ENCODE measurements at places on chromosomes 6 and 20.

GRCh38 chr20:54199283-54199682 lies 8.6 kb upstream of the PFDN4 start:
- no peak for DNase-seq

- no peak for DNase-seq
These were observed 507 bp upstream of the VGLL2 start for GRCh38 chr6:117264692-117265409.

GRCh38 chr6:151911401-151911800 lies 103.9 kb downstream of the ESR1 start:
- DNase-seq, result no peak

DNA sequence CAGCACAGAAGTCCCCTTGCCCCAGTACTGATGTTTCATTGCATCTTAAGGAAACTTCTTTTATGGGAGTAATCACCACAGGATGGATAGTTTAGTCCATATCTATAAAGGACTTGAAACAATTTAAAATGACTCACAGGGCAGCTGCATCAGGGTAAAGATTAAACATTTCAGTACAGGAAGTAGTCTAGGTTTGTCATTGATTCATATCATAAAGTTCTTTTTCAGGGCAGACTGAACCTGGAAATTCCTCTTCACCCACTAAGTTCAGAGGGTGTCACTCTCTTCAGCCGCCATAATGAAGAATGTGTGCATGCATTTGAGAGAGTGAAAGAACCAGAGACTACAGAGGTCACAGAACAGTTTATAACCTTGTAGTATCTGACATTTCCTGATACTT lies 296.3 kb upstream of the JAG1 start:
- no peak for DNase-seq

- DNase-seq, result no peak
These were observed 135.6 kb downstream of the SLC24A3 start for GRCh38 chr20:19347943-19348456.

DNA sequence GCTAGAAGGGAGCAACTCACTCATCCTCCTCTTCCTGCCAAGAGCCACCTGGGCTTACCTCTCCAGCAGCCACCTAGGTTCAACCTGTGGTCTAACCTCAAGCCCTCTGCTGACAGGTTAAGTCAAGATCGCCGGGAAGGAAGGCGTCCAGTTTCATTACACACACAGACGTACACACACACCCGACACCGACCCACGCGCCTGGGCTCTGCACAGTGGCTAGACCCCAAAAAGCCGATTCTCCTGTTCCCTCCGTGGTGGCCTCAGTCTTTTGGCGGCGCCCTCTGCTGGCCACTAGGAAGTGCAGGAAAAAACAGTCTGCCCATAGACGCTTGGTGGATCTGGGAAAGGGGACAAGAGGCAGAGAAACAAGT lies 52.8 kb downstream of the MRPL14 start:
- DNase-seq, result no peak

DNA sequence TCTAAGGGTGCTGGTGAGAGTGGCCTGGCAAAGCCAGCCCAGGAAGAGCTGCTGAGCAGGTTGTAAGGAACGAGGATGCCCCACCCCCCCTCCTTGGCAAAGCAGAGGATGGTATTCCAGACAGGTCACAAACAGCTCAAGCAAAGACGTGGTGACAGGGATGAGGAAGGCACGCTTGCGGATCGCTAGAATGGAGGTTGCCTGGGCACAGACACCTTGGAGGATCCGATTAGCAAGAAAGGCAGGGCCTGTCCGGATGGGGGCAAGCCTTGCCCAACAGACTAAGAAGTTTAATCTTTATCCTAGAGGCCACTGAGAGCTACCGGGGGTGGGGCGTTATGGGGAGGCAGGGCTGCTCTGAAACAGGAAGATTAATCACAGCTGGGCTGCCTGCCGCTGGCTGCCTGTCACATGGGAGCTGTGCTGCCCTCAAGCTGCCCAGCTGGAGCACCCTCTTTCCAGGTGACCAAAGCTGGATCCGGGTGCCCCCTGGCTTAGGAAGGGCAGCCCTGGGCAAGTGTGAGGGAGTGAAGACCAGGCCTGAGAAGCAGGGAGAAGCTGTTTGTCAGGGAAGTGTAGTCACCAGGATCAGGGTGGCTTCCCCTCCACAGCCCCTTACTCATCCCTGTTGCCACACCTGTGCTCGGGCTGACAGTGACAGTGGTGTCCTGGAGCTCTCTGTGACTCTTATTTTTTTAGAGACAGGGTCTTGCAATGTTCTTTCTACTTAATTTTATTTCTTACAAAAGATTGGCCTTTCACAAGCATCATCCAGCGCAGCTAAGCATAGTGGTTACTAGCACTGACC lies 9.1 kb upstream of the MAPK13 start:
- DNase-seq, result no peak

- no peak for DNase-seq
These were observed 41.7 kb upstream of the TTPAL start for GRCh38 chr20:44433751-44434538.

DNA sequence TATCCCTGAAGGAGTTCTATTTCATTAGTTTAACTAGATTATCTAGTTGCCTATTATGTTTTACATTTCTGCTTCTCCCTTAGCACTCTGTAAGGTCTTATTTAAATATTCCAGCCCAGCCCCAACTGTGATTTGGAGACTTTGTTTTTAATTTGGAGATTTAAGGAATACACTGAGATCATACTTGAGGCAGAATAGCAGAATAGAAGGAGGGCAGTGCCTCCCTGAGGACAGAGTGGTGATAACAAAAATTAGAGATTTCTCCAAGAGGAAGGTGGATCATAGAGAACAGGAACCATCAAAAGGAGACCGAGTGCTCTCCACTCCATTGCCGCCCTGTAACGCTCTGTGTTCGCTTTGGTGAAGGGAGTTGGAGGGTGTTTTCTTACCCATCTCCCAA lies 14.8 kb upstream of the CD164 start:
- DNase-seq, result no peak

DNA sequence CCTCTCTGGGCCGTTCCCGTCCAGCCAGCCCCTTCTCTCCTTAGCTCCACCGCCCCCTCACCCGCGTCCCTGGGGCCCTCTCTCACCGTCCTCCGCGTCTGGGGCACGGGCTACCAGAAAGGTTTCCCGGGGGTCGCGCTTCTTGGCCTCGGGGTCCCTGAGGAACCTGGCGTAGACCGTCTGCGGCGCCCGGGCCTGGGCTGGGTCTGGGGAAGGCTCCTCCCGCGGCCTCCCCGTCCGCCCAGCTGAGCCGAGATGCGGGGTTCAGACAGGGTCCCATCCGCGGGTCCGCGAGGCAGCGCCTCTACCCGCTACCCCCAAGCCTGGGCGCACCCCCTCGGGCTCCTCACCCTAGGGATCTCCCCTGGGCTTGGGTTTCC lies 1.1 kb downstream of the TULP1 start:
- no peak for DNase-seq

GRCh38 chr6:140857739-140858380 lies 1274.9 kb upstream of the GJE1 start:
- DNase-seq, result no peak

DNA sequence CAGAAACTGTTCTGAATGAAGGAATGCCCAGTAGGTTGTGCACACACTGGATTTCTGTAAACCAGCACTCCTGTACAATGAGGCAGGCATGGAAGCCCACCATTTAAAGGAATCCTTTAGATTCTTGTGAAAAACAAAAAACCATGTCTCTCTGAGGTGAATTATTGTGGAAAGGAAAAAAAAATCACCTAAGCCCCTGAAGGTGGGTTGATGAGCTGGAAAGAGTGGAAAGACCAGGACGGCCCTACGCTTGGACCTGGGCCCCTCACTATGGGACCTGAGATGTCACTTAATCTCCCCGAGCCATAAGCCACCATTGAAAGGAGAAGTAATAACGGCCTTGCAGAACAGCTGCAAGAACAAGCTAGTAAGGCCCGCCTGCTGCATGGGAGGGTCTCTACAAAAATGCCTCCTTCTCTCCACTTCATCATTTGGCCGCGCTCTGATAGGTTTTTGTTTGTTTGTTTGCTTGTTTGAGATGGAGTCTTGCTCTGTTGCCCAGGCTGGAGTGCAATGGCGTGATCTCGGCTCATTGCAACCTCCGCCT lies 68.8 kb downstream of the RAB44 start:
- DNase-seq, result no peak

GRCh38 chr6:38634518-38634917 lies 5.2 kb downstream of the BTBD9 start:
- no peak for DNase-seq

DNA sequence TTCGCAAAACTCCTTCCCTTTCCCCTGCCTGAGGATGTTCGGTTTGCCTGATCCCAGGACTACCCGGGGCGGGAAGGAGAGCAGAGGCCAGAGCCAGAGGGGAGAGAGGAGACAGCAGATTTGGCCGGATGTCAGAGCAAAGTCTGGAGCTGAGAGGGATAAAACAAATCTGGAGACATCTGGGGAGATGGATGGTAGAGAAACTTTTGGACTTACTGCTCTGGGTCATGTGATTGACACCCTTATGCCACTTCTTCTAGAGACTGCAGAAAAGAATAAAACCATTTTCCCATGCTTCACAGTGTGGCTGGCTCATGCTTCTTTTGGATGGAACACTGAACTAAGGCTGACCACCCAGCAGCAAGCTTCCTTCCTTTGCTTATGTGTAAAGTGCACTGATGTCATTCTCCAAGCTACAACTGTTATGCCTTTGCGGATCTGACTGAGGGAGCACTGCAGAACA lies 174.7 kb downstream of the FOXC1 start:
- DNase-seq, result no peak

GRCh38 chr6:129695373-129696027 lies 14.5 kb downstream of the ARHGAP18 start:
- DNase-seq, result no peak

GRCh38 chr20:40511478-40511877 lies 177.6 kb downstream of the MAFB start:
- no peak for DNase-seq

GRCh38 chr6:146354451-146354850 lies 189.2 kb upstream of the RAB32 start:
- no peak for DNase-seq

Measured in amygdala (tissue), 56 donors.